ENCODE measurements at places on chromosomes 7 and 10.

DNA sequence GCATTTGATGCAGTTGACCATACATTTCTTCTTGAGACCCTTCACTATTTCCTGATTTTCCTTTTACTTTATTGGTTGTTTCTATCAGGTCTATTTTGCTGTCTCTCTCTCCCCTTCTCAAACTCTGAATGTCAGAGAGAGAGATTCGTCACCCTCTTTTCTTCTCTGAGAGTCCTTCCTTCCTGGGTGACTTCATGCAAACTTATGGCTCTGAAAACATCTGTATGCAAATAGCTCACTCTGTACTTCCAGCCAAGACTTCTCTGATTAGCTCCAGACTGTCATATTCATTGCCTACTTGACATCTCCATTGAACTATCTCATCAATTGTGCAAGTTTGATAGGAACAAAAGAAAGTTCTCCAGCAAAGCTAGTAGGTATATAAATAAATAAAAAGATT lies 191.7 kb upstream of the KLF6 start:
- DNase-seq, result no peak

DNA sequence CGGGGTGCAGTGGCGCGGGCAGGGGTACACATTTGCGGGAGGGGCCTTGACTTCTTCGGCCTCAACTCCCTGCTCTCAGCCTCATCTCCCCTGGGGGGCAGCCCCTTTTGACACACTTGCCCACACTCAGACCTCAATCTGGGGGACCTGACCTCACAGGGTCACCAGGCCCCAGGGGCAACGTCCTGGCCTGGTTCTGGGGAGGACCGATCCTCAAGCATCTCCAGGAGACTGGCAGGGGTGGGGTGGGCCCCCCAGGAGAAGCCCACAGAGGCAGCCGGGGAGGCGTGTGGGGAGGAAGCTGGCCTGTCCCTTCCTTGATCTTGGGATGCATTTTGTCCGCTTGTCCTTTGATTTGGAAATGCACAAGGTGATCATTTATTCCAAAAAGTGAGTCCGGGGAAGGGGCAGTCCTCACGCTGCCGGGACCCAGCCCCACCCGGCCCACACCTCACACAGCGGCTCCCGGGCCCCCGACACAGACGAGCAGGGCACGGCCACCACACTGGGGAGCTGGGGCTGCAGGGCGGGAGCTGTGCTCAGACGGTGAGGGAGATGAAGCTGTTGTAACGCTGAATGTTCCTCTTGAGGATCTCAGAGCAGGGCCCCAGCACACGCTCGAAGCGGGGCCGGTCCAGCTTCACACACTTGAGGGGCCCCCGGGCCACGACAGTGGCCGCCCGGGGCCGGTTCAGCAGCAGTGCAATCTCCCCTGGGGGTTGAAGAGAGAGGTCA lies 30.4 kb upstream of the PDGFA start:
- DNase-seq, result no peak

DNA sequence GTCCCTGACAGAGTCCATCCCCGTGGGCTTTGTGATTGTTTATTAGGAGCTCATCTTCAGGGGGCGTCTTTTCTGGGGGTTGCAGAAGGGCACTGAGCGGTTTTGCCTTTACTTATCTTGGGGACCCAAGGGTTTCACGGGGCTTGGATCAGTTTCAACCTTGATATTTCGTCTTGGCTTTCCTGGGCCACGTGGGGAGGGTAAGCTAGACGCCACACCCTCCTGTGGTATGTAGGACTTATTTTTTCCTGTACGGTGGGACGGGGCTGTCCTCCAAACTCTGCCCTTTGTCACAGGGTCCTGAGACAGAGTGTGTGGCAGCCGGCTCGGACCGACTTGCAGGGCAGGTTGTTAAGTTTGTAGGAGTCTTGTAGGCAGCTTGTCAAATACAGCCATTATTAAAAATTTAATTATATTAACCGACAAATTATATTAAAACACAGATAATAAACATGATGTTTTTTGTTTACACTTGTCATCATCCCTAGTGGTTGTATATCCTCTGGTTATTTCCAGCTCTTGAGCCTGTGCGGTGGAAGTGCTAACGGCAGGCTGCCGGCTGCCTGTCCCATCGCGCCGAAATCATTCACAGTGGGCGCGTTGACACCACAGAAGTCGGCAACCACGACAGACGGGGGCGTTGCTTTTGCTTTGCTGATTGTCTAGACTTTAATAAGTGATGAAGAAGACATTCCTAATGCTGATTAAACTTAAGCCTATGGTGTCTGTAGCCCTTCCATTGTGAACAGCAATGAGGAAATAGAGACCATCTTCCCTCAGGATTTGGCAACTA lies 193.2 kb downstream of the DNAJB6 start:
- no peak for DNase-seq

- DNase-seq, result no peak
Measured at GRCh38 chr7:117718116-117718835, 155.0 kb downstream of the CTTNBP2 start.

GRCh38 chr10:90589825-90590224 lies 268.0 kb downstream of the HTR7 start:
- no peak for DNase-seq

- DNase-seq, result no peak
Measured at GRCh38 chr7:67489881-67490280, 493.2 kb downstream of the TYW1 start.
